ENCODE measurements at places on chromosomes 4 and X.
A peak's percentile ranks its signal among the peaks of the same experiment; 100 is the strongest.

GRCh38 chrX:147803948-147804347, 107.8 kb upstream of the FMR1 start:
- peak; percentile 5 for DNase-seq

- DNase-seq: no peak
Measured at GRCh38 chr4:121226362-121226761, 62.2 kb upstream of the TNIP3 start.

DNA sequence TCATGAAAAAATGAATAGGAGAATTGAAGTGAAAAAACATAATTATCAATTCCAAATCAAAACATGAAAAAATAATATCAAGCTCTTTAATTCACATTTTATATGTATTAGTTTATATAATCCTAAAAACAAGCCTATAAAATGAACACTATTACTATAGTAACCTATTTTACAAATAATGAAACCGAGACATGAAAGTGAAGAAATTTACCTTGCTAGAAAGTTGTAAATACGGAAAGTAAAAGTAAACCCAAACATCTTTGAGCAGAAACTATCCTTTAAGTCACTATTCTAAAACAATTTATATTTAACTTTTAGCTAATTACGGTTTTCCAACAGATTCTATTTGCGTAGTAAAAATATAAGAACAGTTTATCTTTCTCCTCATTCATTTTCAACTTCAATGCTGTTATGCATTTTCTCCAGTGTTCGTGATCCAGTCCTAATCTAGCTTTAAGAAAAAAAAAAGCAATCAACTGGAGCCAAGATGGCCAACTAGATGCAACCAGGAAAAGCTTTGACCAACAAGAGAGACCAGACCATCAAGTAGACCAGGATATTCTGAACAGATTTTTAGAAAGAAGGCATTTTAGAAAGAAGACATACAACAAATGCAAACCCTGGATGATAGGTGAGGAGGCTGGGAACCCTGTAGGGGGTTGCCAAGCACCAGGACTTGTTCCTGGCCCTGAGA, 67.0 kb downstream of the DDX53 start:
- no peak for DNase-seq

DNA sequence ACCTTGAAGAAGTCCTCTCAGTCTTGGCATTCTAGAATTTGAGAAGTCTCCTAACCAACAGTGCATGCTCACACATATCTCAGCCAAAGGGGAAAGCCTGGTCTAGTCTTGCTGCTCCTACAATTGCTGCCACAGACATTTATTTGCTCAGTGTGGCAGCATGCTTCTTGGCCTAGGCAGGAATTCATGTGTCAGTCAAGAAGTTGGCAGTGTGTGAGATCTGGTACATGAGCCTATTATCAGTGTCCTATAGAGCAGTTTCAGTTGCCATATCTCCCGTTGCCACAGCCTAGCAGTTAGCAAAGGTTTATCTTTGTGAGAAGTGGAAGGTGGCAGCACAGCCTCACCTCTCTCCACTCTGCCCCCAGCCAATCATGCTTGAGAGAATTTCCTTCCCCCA, 176.9 kb upstream of the ARHGEF9 start:
- no peak for DNase-seq

GRCh38 chr4:113050837-113051236, 1.4 kb downstream of the ANK2 start:
- DNase-seq: no peak

GRCh38 chrX:37677243-37677642, 8.3 kb upstream of the XK start:
- DNase-seq: no peak

DNA sequence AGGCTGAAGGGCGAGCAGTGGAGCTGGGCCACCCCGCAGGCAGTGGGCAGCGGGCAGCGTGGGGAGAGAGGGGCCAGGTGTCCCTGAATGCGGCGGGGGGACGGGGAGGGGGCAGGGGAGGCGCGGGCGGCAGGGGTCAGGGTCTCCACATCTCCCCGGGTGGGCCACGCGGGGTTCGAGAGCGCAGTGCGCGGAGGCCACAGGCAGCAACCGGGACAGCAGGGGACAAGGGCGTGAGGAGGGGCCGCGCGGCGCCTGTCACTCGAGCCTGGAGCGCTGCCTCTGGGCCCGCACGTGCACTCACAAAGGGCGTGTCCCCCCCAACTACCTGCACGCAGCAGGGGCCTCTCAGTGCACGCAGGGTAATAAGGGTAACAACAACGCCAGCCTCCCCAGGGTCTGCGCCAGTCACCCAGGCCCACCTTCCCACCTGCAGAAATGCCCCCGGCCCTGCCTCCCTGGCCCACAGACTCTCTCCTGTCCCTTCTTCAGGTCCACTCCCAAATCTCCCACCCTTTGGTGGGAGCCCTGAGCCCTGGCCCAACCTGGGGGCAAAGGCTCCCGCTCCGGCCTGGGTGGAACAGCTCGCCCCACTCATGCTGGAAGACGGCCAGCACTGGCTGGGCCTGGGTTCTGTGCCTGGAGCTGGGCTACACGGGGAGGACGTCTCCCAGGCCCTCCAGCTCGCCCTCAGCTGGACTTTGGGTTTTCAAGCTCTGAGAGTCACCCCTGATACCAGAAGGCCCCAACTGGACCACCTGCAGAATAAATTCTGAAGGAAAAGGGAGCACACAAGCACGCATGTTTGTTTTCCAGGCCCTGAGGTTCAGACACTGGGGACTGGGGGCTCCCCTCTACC, 53.2 kb downstream of the ZFYVE28 start:
- DNase-seq: no peak

- no peak for DNase-seq
Measured at GRCh38 chr4:151651496-151651895, 109.3 kb downstream of the GATB start.
